ENCODE measurements at places on chromosomes 2 and 18.
A peak's percentile ranks its signal among the peaks of the same experiment; 100 is the strongest.

GRCh38 chr18:77851802-77852201 is 602.2 kb downstream of the GALR1 start:
- DNase-seq, result no peak

GRCh38 chr2:13495051-13495450 is 778.3 kb downstream of the TRIB2 start:
- DNase-seq, result no peak

DNA sequence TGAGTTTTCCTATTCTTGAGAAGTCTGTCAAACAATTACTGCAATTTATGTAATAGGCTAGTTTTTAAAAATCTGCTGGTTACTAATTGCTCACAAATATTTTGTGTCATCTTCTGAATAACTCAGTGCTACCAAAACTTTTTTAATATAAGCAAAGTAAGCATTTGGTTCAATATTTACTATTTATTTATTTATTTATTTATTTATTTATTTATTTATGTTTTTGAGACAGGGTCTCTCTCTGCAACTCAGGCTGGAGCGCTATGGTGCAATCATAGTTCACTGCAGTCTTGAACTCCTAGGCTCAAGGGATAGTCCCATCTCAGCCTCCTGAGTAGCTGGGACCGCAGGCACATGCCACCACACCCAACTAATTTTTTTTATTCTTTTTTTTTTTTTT is 60.4 kb upstream of the CDH20 start:
- DNase-seq, result no peak

GRCh38 chr2:204370172-204370718 is 175.0 kb upstream of the PARD3B start:
- no peak for DNase-seq

- DNase-seq, result peak; percentile 7
Observed at GRCh38 chr18:36449451-36449850, 151.9 kb downstream of the FHOD3 start.

- DNase-seq, result no peak
Observed at GRCh38 chr2:227876300-227876801, 4.9 kb downstream of the DAW1 start.

DNA sequence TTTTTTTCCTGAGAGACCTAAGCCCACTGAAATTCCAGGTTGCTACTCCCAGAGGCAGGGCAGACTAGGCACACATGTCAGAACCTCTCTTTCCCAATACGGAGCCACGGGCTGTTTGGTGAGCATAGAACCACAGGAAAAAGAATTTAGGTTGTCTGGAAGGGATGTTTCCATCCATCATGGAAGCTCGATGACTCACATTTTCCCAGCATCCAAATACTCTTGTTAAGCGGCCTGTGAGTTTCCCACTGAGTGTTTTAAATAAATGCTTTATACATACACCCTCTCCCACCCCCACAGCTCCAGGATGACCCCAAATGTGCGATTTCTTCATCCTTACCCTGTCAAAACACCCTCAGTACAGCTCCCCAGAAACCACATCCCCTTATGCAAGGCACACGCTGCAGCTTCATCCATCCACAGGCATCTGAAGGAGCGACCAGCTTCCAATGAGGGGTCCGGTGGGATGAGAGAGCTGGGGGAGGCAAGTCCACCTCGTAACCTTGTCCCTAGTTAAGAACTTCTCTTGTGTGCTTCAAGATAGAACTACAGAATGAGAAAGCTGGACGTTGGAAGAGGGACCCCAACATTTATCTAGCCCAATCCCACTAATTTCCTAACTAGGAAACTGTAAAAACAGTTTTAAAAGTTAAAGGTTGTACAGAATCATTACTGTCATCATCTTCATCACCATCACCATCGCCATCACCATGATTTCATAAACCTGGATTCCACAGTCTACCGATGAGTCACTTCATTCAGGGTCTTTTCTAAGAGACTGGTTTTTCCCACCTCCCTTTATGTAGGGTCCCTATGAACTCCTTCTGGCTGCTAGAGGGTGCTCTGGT is 63.5 kb upstream of the FZD7 start:
- no peak for DNase-seq

DNA sequence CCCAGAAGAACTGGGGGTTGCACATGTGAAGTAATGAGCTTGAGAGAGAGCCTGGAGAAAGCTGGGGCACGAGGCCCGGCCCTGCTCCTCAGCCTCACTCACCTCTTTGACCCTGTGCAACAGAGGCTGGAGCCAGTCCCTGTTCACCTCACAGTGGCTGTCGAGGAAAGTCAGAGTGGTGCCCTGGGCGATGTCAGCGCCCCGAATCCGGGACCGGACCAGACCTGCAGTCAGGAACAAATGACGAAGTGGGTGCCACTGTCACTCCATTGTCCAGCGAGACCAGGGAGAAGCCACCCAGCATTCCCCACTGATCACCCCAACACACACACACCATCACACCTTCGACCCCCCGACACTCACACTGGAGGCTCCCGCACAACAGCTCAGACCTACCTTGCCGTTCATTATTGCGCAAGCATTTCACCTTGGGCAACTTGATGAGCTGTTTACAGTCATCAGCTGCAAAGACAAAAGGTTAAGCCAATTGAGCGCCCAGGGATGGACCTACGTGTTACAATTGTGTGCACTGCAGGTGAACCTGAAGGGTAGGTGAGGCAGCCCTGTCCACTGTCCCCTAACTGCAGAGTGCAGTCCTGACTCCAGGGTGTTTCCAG is 148.4 kb upstream of the CAPN13 start:
- no peak for DNase-seq

- peak; percentile 43 for DNase-seq
Observed at GRCh38 chr2:147937744-147938349, 82.7 kb downstream of the ORC4 start.

DNA sequence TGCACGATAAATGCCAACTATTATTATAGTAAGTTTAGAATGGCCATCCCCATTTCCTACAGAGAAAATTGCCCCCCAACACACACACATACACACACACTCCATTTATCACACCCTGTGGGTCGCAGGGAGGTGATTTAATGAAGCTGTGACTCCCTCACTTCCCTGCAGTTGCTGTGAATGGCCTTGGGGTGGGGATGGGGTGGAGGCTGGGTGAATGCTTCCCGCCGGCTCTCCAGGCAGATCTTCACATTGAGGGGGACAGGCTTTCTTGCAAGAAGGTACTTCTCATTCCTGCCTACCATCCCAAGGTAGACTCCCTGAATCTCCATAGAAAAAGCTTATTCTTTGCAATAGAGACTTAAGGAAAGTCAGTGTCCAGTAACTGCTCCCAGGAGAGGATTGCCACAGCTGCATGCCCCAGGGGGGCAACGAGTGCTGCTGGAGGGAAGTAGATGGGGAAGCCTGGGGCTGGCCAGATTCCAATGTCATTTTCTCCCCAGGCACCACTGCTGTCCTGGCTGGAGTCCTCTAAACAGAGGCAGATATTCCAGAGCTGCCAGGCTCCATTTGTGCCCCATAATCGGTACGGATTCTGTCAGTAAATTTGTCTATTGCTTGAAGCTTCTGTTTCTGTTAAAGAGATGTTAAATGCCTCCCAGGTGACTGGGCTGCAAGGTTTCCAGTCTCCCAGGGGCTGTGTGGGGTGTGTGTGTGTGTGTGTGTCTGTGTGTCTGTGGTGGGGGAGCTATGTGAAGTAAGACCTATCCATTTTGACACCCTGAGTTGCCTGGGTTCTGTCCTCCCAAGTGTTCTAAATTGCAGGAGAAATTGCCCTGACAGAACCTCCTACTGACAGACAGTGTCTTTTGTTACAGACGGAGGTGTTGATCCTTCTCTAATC is 265.5 kb downstream of the SRBD1 start:
- DNase-seq, result no peak

GRCh38 chr2:232869138-232870017 is 686 bp upstream of the SNORC start:
- DNase-seq, result no peak

DNA sequence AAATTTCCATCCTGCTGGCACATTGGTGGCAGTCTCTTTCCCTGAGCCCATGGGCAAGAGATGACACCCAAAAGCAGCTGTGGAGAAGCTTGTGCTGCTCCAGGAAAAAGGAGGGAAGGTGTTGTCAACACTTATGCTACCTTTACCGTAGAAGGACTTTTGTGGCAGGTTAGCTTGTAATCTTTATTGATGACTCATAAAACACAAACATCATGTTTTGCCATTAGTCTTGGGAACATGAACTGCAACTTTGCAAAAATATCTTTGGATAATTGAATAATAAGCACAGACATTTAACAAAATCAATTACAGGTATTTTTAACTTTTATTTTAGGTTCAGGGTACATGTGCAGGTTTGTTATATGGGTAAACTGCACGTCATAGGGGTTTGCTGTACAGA is 33.4 kb downstream of the DRC1 start:
- no peak for DNase-seq

- peak; percentile 32 for DNase-seq
Observed at GRCh38 chr2:19357402-19358241, 801 bp downstream of the OSR1 start.

DNA sequence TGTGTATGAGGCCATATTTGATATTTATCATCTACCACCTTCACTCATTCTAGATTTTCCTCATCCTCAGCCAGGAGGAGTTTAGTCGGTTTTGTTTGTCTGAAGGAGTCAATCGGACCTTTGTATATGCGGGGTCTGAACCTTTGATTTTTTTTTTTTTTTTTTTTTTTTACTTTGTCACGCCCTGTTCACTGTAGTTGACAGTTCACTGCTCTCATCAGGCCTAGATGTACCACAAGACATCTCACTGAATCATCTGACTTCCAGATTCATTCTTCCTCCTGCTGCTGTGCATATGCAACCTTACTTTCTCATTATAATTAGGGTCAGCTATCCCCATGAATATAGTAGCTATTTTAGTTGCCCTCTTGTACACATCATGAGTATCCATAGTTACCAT is 133.2 kb downstream of the ARHGAP15 start:
- no peak for DNase-seq

- DNase-seq, result no peak
Observed at GRCh38 chr2:75333646-75334045, 134.3 kb upstream of the TACR1 start.

DNA sequence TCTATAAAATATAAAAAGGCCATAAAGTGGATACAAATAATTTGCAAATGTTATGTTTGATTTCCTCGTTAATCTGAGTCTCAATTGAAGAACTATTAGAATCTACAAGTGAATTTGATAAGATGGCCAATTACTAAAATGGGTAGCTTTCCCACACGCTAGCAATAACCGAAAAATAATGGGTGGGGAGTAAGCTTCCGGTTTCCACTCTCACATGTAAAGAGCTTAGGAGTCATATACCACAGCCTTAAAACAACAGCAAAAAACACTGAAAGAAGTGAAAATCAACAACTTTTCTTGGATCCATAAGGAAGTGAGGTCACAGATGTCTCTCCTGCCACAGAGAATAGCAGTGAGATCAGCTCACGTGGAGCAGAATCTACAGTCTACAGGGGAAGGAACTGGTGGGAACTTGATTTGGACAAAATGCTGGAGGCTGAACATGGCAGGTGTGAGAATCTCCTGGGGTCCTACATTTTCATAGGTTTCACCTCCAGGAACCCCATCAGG is 18.6 kb downstream of the THAP4 start:
- no peak for DNase-seq

DNA sequence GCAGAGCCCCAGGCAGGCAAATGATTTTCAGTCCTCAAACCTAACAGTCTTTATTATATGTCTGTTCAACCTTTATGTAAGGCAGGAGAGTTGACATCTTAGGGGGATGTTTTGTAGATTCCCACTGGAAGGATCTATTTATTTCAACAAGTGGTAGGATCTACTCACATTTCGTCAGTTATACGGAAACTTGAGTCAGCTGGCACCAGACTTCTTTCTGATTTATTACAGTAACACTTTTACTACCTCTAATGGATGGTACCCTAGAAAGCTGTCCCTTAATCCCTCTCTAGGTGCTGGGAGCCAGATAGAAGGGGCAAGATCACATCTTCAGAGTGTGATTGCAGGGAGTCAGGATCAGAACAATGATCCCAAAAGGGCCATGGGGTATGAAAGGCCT is 2.1 kb upstream of the RPL31 start:
- DNase-seq, result no peak

DNA sequence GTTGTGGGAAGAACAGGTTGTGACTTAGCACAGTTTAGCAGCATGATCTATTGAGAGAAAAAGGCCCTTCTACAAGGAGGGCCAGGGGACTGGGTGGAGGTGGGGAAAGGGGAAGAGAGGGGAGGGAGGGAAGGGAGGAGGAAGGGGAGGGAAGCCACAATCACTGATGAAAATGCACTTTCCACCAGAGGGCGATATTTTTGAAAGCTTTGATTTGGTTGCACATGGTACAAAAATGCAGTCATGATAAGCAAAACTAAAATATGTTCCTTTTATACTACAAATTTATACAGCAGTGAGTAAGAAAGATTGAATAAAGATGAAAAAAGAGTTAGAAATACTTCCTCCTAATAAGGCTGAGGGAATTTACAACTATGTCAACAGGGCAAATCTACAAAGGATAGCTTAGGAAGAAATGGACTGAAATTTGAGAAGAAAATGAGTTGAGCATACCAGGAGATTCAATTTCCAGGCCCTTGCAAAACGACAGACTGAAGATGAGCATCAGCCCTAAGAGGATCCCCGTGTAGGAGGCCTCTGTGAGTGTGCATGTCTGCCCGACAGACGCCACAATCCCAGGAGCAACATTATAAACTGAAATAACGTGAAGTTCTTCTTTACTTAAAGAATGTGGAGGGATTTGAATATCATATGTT is 17.2 kb downstream of the SH3YL1 start:
- DNase-seq, result peak; percentile 55

GRCh38 chr2:149473521-149473920 is 114.1 kb downstream of the MMADHC start:
- no peak for DNase-seq

DNA sequence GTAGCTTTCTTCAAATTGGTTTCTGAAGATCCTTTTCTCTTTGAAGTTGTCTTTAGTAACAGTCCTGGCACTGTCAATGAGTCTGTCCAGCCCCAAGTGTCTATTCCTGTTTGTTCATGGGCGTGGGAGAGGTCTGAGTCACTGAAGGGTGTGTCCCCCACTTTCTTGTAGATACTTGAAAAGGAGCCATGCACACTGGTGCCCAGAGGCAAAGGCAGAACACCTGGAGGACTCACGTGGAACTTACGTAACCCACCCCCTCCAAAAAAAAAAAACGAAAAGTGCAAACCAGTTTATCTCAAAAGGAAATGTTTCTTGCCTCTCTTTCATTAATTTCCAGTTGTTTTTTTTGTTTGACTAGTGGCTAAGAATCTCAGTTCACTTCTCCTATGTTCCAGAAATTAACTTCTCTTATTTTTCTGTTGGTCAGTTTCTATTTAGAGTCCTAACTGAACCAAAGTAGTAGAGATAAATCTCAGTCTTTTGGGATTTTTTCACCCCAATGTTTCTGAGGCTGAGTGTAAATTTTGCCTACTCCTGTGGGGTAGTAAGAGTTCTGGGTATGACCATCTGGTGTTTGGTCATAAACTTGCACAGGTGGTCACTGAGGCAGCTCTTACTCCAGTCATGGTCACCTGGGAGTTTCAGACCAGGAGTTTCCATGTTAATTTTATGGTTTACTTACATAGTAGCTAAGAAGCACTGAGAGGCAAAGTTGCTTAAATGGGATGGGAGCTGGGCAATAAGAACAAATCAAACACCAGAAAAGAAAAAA is 54.9 kb downstream of the DSC3 start:
- DNase-seq, result no peak

GRCh38 chr2:9665898-9666297 is 35.1 kb upstream of the YWHAQ start:
- DNase-seq, result peak; percentile 85
